CD4-positive, alpha-beta T cell treated with Interferon gamma for 1 hour (primary cell): ENCODE measurements at places on chromosomes 1 and 21.

- no peak for DNase-seq
These were observed 30.1 kb upstream of the PLEKHG5 start for GRCh38 chr1:6521536-6521935.

DNA sequence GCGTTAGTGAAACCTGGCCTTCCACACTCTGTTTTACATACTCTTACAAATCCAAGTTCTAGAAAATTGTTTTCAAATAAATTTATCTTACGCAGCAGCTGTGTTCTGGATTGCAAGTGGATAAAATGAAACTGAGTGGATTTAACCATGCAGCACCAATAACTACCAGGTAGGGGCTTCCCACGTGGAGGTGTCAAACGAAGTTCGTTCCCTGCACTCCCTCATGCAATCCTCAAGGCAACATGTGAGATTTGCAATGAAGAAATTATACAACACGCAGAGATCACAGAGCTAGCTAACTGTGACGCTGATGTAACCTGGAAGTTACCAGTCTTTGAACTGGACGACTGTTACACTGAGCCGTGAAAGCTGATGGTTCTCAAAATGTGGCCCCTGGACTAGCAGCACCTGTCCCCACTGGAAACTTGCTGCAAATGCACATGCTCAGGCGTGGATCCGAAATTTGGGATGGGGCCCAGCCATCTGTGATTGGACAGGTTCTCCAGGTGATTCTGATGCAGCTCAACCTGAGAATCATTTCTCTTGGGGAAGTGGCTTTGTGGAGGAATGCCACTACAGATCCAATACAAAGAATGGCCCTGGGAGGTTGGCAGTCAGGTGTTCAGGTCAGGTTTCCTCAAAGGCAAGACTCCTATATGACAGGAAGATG, 36.3 kb downstream of the RSPH1 start:
- DNase-seq = no peak

GRCh38 chr1:167714098-167714438, 7.7 kb upstream of the MPZL1 start:
- DNase-seq = no peak

DNA sequence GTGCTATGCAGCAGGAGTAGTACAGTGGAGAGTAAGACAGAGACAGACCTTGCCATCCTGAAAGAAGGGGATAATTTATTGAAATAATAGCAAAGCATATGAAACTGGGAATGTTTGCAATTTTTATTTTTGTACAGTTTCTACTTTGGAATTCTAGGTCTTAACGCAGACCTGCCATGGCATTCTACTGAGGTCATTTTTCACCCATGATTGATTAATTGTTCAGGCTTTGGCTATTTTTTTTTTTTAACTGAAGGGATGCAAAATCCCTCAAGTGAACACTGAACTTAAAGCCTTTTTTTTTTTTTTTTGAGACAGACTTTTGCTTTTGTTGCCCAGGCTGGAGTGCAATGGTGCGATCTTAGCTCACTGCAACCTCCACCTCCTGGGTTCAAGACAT, 27.1 kb downstream of the MTF2 start:
- DNase-seq = no peak

- no peak for DNase-seq
These were observed 1355.8 kb upstream of the PRMT6 start for GRCh38 chr1:105700723-105701122.

- DNase-seq = no peak
These were observed 43.4 kb upstream of the COL6A2 start for GRCh38 chr21:46054451-46054881.

DNA sequence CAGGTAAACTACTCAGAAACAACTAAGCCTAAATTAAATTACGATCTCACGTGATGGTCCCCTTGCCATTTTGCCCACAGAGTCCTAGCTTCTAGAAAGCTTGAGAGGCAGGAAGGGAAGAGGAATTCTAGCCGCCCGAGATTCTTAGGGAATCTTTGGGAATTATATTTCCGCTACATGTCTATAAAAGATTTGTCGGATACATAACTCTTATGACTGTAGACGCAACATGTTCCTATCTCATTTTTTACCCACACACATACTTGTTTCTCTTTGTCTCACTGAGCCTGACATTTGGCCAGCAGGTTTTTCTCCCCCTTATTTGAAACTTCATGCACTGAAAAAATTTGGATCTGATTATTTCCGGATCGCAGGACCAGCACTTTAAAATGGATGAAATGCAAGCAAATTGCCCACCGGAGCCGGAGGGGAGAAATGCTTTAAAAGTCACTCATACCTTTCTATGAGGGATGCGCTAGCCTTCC, 5.5 kb downstream of the GLIS1 start:
- no peak for DNase-seq

GRCh38 chr1:12296016-12296415, 66.2 kb downstream of the VPS13D start:
- DNase-seq = no peak

- no peak for DNase-seq
These were observed 103.0 kb downstream of the SSBP3 start for GRCh38 chr1:54302951-54303843.

GRCh38 chr1:153954826-153955225, 3.6 kb downstream of the CRTC2 start:
- DNase-seq = no peak

DNA sequence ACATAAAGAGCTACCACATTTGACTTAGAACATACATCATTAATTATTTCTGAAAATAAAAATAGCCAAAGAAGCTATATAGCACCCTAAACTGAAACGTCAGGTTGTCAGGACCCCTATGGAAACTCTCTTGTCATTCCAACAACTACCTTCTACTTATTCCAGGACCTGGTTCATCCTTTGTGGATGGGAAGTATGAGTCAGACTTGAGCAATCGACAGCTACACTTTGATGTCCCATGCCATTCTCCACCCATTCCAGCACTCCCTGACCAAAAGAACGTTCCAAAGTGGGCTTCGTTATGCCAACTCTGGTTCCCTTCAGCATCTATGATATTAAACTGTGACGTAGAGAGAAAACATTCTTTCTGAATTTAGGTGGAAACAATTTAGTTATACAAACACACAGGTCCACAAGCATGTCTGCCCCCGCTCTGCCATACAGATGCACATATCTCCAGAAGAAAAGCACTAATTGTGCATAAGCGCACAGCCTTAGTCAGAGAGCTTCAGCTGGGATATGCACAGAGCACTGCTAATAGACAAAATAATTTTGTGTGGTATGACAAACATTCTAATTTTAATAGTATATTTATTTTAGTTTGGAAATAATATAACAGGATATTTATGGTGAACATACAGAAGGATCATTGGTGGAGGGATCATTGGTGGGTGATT, 723.1 kb upstream of the B3GALT2 start:
- DNase-seq = no peak

- no peak for DNase-seq
These were observed 17.5 kb upstream of the VAMP3 start for GRCh38 chr1:7753641-7754040.

- DNase-seq = no peak
These were observed 13.4 kb downstream of the CATSPER4 start for GRCh38 chr1:26203642-26204318.

- no peak for DNase-seq
These were observed 19.5 kb upstream of the TIPRL start for GRCh38 chr1:168159251-168159650.

DNA sequence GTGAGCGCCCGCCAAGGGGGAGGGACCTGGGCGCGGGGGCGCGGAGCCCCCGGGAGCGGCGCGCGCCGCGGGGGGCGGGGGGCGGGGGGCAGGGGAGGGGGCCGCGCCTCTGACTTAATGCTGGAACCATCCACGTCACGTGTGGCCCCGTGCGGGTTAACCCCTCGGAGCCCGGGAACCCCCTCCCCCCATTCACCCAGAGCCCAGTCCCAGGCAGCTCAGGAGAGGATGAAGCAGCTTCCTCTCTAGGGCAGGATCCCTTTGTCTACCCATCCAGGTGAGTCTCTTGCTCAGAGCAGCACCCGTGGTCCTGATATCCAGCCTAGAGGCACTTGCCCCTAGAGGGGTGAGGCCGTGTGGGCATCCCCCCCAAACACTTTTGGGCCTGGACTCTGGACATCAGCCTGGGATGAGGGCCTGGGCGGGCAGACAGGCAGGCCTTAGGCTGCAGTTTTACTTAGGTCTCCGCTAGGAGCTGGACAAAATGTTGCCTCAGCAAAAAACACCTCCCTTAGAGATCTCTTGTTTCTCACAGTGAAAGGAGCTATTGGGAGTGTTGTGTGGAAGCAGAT, at the start of gene ALX3:
TSS of gene ALX3 (minus strand) at position 2 of the 572 bp plus-strand sequence. CDS start 60 bp downstream, outside the sequence.
- no peak for DNase-seq

DNA sequence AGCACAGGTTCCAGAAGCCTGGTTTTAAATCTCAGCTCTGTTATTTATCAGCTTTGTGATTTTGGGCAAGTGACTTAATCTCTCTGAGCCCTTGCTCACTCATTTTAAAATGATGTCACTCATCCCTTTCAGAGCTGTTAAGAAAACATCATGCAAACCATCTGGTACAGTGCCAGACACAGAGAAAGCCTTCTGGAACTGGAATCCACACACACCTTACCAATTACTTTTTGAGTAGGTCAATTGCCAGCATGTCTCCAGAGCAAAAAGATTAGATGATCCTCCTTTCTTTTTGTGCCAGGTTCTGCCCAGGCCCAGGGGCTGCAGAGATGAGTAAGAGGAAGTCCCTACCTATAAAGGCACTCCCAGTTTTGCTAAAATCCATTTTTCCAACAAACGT, 61.3 kb downstream of the ROR1 start:
- no peak for DNase-seq

GRCh38 chr21:45294509-45295291, 7.0 kb upstream of the POFUT2 start:
- DNase-seq = no peak

DNA sequence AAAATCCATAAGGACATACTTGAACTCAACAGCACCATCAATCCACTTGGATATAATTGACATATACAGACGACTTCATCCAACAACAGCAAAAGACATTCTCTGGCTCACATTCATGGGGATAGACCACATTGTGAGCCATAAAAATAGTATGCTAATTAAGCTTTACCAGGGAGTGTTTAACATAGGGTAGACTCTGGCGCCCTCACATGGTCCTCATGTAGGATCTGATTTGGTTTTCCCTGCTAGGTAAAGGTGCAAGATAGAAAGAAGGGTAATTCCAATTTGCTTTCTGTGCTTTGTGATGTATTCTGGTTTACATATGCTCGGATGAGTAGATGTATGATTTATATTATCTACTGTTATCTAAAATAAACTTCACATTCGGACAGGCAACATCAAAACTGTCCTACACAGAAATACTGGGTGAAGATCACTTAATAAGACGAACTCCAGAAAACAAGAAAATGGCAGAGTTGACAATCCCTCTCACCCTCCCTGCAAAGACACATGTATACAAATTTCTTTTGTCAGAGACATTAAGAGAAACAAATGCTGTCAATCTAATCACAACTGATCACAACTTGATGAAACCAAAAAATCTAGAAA, 27.7 kb downstream of the CR1L start:
- no peak for DNase-seq

- no peak for DNase-seq
These were observed 297.0 kb upstream of the SNX7 start for GRCh38 chr1:98364544-98364943.

DNA sequence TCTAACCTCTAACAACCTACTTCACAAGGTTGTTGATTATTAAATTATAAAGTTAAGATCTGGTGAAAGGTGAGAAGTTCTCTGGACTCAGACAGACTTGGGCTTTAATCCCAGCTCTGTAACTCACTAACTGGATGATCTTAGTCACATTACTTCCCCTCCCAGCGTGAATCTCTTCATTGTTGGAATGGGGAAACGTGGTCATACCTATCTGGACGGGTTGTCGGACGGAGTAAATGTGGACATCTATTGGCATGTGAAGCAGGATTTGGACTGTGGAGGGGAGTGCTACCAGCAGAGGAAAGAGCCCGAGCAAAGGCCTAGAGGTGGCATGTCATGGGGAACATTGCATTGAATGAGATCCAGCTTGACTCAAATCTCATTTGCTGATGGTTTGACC, 45.1 kb upstream of the RPL11 start:
- no peak for DNase-seq

- peak; percentile 45 for DNase-seq
These were observed 2.3 kb downstream of the CD53 start for GRCh38 chr1:110875216-110875731.

- no peak for DNase-seq
These were observed 1.4 kb downstream of the B3GALNT2 start for GRCh38 chr1:235502601-235503402.

GRCh38 chr1:183517401-183517800, 45.1 kb downstream of the SMG7 start:
- DNase-seq = no peak

GRCh38 chr1:153608089-153608682, 4.8 kb downstream of the S100A16 start:
- DNase-seq = no peak

- no peak for DNase-seq
These were observed 44.3 kb upstream of the ERRFI1 start for GRCh38 chr1:8070381-8070811.

- peak; percentile 88 for DNase-seq
These were observed at the start of gene RAB29 for GRCh38 chr1:205775015-205775716. RAB29 (minus strand) TSS chr1:205775482; CDS start chr1:205774956, 526 bp downstream.

- DNase-seq = no peak
These were observed 183.3 kb downstream of the IGSF21 start for GRCh38 chr1:18290740-18291412.

GRCh38 chr1:223231011-223231572, 88.0 kb upstream of the TLR5 start:
- DNase-seq = no peak

- DNase-seq = no peak
These were observed 9.0 kb upstream of the VHLL start for GRCh38 chr1:156308078-156308477.

- DNase-seq = no peak
These were observed 14.2 kb downstream of the KCNA2 start for GRCh38 chr1:110591956-110592355.

GRCh38 chr1:21907079-21907418, 30.1 kb downstream of the HSPG2 start:
- no peak for DNase-seq

DNA sequence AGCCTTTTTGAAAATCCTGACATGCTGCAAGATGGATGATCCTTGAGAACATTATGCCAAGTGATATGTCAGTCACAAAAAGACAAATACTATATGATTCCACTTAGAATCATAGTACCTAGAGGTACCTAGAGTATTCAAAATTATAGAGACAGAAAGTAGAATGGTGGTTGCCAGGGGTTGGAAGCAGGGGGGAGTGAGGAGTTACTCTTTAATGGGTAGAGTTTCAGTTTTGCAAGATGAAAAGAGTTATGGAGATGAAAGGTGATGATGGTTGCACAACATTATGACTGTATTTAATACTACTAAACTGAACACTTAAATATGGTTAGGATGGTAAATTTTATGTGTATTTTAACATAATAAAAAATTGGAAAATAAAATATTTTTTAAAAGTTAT, 37.9 kb upstream of the PODN start:
- DNase-seq = no peak

GRCh38 chr1:116910379-116911187, 867 bp downstream of the PTGFRN start:
- peak; percentile 35 for DNase-seq
